Bronchus fibroblast of lung (primary cell): ENCODE measurements at places on chromosomes 4 and X. TPM values are rescaled to one million over a fixed set of nuclear protein-coding genes. Genes with fewer than 3 reads are reported as not detected.

Gene AMOT
- total RNA-seq, result 5.0 and 6.1 TPM in 2 replicates

Gene EXOC1L
- total RNA-seq, result not detected in 2 replicates

Gene FMR1NB
- not detected in 2 replicates for total RNA-seq

Gene MTMR8
- total RNA-seq, result 0.59 TPM in 1 of 2 replicates, not detected in the other
